ENCODE measurements at places on chromosomes 5 and 9.

- no peak for DNase-seq
Measured at GRCh38 chr9:107847978-107848964, 358.7 kb upstream of the KLF4 start.

- DNase-seq = no peak
Measured at GRCh38 chr5:6473284-6473683, 24.6 kb downstream of the UBE2QL1 start.

- no peak for DNase-seq
Measured at GRCh38 chr5:59921816-59922215, 28.3 kb upstream of the PDE4D start.

DNA sequence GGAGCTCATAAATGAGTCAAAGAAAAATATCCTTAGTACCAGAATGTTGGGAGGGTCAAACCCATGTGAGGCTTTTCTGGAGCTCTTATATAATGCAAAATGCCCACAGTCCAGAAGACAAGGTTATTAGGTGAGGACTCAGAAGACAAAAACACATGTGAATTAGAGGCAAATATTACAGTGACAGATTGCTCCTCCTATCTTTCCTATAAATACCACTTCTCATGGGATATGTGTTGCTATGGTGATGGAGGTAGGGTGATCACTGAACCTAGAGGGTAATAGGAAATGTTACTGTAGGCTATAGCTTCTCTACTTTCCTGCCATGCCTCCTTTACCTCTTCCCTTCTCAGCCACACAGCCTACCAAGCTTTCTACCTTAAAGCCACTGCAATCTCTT lies 264.6 kb downstream of the SEC61B start:
- DNase-seq = no peak

GRCh38 chr5:130868186-130868840 lies 296.7 kb downstream of the HINT1 start:
- no peak for DNase-seq

DNA sequence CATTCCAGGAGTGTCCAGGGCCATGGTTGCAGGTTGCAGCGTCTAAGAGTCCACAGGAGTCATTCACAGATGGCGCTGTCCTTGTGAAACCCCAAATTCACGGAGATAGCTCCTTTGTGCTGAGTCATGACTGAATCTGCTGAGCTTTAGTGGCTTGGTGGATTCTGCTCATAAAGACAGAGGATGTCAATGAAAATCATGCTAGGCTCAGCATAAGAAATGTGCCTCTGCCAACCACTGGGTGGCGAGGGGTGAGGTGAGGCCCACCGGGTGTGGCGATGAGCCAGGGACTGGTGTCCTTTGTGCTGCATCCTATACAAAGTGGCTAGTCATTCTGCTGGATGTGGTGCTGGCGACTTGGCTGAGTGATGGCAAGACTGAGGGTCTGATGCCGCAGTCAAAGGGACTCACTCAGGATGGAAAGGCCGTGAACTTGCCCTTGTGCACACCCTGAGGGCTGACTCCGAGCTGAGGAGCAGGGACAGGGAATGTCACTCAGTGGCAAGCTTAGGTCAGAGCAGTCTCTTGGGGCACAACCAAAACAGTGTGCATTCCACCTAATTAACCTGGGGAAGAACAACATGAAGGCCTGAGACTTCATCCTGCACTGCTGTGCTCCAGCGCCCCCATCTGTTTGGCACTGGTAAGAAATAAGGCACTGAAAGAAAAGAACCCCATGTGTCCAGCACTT lies 71.5 kb downstream of the DAP start:
- DNase-seq = no peak

DNA sequence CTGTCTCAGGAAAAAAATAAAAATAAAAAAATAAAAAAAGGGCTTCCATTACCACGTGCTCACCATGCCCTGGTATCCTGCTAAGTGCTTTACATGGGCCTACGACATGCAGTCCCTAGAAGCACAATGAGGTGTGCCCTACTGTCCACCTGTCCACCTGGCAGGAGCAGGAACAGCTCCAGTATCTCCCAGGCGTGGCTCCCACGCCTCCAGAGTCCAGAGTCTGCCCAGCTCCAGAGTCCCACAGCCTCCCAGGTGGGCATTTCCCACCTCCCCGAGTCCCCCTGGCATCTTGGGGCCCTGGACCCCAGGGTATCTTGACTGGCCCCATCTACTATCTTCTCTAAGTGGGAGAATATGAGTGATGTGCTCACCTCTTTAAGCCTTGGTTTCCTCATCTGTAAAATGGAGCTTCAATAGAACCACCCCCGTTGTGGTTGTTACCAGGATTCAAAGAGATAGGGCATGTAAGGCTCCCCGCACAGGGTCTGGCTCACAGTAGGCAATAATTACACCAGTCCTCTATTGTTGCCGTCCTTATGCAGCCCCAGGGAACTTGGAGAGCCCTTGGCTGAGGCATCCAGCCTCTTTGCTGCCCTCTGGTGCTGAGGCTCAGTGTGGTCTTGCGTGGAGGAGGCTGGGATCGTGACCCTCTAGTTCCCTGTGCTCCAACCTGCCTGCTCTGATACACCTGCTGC lies 8.9 kb downstream of the CXCL14 start:
- DNase-seq = no peak

DNA sequence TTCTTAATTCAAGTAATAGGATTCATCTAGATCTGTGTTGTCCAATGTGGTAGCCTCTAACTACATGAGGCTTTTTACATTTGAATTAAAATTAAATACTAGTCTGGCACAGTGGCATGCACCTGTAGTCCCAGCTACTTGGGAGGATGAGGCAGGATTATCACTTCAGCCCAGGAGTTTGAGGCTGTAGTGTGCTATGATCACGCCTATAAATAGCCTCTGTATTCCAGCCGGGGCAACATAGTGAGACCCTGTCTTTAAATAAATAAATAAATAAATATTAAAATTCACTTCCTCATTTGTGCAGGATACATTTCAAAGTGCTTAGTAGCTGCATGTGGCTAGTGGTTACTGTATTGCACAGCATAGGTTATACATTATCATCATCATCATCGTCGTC lies 91.8 kb downstream of the UBE2R2 start:
- no peak for DNase-seq

- DNase-seq = no peak
Measured at GRCh38 chr5:36496471-36496870, 109.9 kb upstream of the SLC1A3 start.

GRCh38 chr9:3534614-3535404 lies 9.0 kb upstream of the RFX3 start:
- no peak for DNase-seq

DNA sequence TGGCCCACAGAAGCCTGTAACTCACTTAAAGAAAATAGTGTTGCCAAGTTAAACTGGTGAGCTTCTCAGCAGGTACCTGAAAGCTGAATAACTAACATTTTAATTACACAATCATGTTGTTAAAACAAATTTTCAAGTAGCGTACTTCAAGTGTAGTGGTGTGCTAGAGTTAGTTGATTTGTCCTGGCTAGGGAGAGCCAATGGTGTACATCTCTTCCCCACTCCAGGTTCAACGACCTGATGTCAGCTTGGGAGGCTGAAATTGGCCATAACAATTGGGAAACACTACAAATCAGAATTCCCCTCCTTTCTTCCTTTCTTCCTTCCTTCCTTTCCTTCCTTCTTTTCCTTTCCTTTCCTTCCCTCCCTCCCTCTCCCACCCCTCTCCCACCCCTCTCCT lies 295.3 kb upstream of the SLC24A2 start:
- no peak for DNase-seq

- DNase-seq = no peak
Measured at GRCh38 chr5:100800562-100800961, 102.5 kb downstream of the ST8SIA4 start.

- peak; percentile 26 for DNase-seq
Measured at GRCh38 chr5:95842854-95843544, 20.5 kb upstream of the GLRX start.

DNA sequence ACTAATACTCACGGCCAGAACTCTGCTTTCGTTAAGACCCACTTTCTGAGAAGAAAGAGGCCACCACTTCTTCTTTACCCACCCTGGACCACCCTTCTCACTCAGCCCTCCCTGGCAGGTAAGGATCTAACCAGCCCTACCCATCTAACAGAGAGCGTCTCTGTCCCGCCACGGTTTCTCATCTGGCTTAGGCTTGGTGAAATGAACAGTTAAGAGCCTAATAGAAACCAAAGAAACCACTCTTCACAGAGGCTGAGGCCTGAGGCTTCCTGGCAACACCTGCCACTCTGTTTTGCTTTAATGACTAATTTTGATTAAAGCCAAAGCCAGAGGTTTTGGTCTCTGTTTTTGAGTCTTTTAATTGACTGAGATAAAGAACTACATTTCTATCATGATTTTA lies 354.1 kb upstream of the SLC30A5 start:
- DNase-seq = no peak

DNA sequence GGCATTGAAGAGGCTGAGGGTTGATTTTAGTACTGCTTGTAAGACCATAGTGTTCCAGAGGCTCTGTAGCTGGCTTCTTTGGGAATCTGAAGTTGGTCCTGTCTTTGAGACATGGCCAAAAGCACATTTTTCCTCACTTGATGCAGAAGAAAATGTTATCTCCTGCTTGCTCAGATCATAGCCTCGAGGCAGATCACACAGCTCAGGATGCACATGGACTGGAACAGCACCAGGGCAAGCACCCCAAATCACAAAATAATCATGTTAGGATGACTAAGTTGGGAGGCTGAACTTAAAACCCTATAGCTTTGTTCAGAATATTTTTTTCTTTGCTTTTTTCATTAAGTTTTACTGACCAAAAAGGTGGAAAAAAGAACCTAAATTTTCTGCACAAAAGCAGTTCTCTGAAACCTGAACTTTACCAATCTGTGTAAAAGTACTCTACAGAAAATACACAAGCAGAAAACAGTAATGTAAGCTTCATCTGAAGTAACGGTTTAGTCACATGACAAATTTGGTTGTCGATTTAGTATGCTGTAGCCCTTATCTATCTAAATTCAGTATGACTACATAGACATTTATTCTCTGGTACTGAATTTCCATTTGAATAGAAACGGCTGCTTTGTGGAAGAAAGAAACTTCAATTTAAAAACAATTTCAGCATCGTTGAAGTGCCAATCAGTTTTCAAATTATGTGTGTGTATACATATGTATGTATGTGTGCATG lies 3.4 kb downstream of the KLHL9 start:
- DNase-seq = no peak

DNA sequence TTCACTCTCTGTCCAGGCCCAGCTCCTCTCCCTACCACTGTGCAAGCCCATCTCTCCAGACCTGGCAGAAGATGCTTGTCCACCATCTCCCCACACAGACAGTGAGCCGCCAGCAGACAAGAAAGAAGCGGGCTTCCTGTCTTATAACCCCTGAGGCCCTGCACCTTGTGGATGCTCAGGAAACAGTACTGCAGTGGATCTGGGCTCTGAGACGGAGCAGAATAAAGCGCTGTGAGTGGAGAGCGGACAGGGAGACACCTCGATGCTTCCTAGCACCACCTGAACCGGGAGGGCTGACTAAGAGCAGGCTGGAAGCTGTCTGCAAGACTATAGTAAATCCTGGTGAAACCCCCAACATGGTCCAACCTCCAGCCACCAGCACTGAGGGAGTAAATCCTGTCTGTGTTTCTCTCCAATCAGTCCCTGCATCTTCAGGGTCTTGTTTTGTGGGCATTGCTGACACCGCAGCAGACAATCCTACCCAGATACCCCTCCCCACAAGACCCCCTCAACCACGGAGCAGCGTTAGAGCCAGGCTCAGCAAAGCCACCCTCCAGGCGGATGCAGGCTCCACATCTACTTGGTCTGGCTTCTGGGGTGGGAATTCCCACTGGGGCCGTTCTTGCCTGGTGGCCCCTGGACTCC lies 18.7 kb downstream of the ORM2 start:
- no peak for DNase-seq

DNA sequence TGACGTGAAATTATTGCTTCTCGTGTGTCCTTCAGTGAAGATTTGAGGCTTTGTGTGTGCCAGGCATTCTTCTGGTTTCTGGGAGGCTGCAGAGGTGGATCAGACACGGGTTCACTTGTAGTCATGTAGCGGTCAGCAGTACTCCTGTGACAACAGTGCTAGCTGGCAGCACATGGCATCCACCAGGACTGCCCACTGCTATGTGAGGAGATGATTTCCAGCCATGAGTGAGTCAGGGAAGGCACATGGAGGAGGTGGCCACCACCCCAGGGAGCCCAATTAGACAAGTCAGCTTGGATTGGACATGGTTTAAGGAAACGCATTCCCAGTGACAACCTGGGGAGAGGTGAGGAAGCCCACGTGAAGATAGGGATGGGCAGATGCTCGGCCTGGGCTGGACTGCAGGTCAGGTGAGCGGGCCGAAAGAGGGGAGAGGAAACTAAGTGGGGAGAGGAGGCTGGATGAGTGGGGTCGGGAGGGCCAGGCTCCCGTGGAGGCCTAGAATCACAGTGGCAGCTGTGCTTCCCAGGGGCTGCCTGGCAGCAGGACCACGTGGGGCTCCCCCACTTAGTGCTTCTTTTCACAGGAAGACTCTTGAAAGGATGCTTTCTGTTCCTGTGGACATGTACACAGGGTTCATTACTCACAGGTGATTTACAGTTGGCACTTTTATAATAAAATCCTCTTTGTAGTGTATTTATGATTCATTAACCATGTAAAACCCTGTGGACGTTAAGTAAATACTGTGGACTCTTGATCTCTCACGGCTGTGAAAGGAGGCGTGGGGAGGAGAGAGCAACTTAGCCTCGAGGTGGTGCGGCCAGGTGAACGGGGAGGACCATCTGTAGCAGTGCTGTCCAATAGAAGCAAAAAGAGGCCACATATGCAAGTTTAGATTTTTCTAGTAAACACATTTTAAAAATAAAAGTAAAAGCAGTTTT lies 80.0 kb upstream of the OTULINL start:
- no peak for DNase-seq

- no peak for DNase-seq
Measured at GRCh38 chr5:79111960-79112702, 522 bp downstream of the BHMT start.

DNA sequence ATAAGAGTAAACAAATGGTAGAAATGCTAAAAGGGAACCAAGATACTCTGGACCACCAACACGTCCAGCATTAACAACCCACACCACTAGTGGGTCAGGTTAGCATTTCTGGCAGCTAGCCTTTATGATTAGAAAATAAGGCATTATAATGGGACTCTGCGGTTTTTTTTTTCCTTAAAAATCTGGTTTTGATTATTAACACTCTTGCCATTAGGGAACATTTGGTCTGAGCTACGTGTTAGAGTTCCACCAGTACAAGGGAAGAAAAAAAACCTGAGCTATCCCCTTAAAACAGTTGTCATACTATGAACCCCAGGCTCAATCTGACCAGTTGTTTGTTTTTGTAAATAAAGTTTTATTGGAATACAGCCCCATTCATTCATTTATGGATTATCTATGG lies 110.4 kb downstream of the NTRK2 start:
- DNase-seq = no peak
